PC-9 (cell line): ENCODE measurements at places on chromosomes 7 and 10.

DNA sequence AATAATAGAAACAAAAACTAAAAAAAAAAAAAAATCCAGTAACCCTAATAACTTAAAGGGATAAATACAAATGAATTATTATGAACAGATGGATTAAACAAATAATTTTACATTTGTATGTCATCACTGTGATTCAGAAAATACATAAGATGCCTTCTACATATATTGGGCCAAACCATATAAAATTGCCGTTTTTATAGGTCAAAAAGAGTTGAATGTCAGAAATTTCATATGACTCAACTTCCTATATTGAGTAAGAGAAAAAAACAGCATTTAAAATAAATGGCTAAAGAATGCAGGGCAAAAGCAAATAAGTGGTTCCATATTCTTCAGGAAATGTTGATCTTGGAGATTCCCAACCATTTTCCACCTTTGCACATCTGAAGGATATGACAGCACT lies 9.4 kb downstream of the SLC35B4 start:
- 0 out of 2 replicates have a peak, but pooled peaks cover 11% of the 10 kb centered on the region for H3K36me3 ChIP-seq
- H3K4me3 ChIP-seq, result no peak overlapping the region
- no peak for DNase-seq
- no peak overlapping the region for H3K27ac ChIP-seq

DNA sequence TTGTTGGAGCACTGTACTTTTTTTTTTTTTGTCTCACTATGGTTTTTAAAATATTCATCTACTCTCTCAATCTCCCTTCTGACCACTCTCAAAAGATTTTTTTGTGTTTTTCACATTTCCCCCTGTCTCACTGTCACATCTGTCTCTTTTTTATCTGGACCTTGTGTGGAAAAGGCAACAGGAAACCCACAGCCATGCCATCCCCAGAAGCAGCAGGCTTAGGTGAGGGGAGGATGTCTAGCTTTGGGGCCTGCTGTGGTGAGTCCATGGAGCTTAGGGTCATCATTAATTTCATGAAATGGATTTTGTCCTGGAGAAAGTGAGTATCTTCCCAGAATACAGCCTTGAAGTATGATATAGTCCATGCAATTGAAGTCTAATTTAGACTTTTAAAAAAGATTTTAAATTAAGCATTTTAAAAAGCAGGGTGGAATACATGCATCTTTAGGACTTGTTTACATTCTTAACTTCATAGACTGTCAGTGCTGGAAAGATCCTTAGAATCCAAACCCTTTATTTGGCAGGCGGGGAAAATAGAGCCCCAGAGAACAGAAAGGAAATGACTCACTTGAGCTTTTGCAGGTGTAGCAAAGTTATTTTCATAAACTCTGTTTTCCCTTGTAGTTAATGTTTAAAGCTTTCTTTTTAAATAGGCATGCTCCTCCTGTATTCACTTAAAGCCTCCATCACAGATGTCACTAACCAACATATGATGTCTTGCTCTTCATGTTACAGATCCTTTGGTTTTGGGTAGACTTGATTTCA lies 25.1 kb downstream of the MINDY4 start:
- H3K4me3 ChIP-seq, result no peak overlapping the region
- peaks cover 55% of the 10 kb centered on the region for H3K4me1 ChIP-seq
- no peaks in the 10 kb centered on the region for H3K27me3 ChIP-seq
- peak overlapping the region; percentile 48 for H3K27ac ChIP-seq

- no peak overlapping the region for H3K27ac ChIP-seq
- no peak overlapping the region for H3K4me3 ChIP-seq
These were observed 231.3 kb upstream of the PTN start for GRCh38 chr7:137574812-137575211.

DNA sequence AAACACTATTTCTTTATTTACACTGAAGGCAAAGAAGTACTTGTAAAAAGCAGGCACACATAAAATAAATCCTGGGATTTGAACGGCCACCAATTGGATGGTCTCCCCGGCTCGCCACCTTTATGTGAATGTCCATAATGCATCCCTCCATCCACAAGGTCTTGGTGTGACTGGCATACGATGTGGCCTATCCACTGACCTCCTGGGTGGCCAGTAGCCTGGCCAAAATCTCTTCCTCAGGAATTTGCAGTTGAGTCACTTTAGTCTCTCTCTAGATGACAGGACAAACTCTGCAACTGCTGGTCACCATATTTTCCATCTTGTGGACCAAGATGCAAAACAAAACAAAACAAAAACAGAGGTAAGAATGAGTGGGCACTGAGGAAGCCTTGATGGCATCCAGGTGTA lies 39.1 kb downstream of the CDK1 start:
- H3K27ac ChIP-seq, result no peak overlapping the region
- H3K4me1 ChIP-seq, result peaks cover 5% of the 10 kb centered on the region; the same call in 1 of the 2 replicates
- no peaks in the 10 kb centered on the region for H3K36me3 ChIP-seq
- H3K4me3 ChIP-seq, result no peak overlapping the region
- H3K27me3 ChIP-seq, result no peaks in the 10 kb centered on the region

- H3K36me3 ChIP-seq, result no peaks in the 10 kb centered on the region
- H3K4me1 ChIP-seq, result no peaks in the 10 kb centered on the region
- no peak for DNase-seq
- H3K27me3 ChIP-seq, result peaks cover 34% of the 10 kb centered on the region
These were observed 2.5 kb upstream of the ITIH2 start for GRCh38 chr10:7700577-7701125.
